Ureter (tissue), 1 donor: ENCODE measurements at places on chromosomes 2 and 18. TPM values are rescaled to one million over a fixed set of nuclear protein-coding genes. Genes with fewer than 3 reads are reported as not detected.
A peak's percentile ranks its signal among the peaks of the same experiment; 100 is the strongest.

Gene QPCT
- 23.6 TPM for total RNA-seq

- no peak for DNase-seq
Observed at GRCh38 chr2:54042897-54043620, 72.3 kb upstream of the PSME4 start.

- DNase-seq: no peak
Observed at GRCh38 chr2:6747433-6747832, 118.3 kb downstream of the CMPK2 start.

- DNase-seq: no peak
Observed at GRCh38 chr2:75561566-75562512, 1.1 kb upstream of the EVA1A start.

- no peak for DNase-seq
Observed at GRCh38 chr2:228067309-228067708, 114.2 kb downstream of the SPHKAP start.

DNA sequence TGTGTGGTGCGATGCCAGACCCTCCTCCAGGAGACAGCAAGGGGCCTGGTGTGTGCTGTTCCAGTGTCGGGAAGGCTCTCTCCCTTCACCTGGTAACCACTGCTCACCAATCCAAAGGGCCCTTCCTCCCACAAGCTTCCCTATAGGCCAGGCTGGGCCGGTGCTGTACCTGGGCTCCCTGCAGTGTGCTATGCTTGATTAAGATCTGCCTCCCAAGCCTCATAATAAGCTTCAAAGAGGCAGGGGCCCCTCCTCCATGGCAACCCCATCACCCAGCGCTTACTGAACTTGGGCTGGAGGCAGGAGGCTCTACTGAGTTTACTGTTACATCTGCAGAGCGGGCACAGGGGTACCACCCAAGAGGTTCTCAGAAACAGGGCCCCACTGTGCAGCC, 4.5 kb upstream of the MAL start:
- DNase-seq: no peak

GRCh38 chr2:43178602-43179542, 47.5 kb downstream of the ZFP36L2 start:
- DNase-seq: peak; percentile 87
